Panc1 (cell line): ENCODE measurements at places on chromosomes 7 and 10. TPM values are rescaled to one million over a fixed set of nuclear protein-coding genes. Genes with fewer than 3 reads are reported as not detected.
A peak's percentile ranks its signal among the peaks of the same experiment; 100 is the strongest.

DNA sequence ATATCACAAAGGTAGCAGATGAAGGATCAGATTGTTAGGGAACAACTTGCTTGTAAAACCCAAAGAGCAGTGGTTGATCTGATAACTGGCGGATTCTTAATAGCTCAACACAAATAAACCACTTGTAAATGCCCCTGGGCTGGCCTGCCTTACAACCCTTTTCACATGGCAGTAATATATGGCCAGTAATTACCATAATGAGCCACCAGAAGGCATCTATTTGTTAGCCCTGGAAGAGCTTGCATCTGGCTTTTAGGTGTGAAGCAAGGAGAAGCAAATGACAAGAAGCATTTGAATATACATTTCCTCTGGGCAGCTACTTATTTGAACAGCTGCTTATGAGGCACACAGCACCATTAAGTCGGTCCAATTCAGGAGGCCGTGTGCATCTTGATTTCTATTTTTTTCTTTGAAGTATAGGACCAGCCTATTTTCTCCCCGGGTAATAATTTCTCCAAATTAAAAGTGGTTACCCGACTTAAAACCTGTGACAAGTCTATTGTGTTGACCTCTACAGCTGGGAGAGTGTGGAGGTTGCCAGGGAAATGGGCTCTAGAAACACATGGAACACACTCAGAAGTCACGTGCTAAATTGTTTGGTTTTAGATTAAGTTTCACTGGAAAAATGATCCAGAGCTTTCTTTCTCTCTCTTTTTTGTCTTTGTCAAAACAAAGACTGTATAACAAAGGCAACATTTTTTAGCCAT, 113.4 kb downstream of the SEM1 start:
- peak; percentile 8 for DNase-seq

DNA sequence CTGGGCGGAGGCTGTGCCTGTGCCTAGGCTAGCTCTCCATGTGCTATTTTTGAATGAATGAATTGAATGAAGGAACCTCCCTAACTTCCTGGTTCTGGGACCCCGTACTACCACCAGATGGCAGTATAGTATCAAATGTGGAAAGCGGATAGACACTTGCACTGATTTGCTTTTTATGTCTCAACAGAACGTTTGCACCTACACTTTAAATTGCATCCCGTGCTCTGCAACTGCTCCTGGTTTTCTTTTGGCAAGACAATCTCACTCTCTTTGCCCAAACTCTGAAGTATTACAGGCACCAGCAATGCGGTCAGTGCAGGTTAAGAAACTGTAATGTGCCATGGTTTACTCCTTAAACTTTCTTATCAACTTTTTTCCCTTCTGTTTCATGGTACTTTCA, 6.5 kb downstream of the FZD8 start:
- DNase-seq: peak; percentile 45

ST8SIA6 gene
- total RNA-seq: 0.82 TPM

KNDC1 gene
- 2.6 TPM for total RNA-seq

- DNase-seq: no peak
Observed at GRCh38 chr7:490461-491291, 29.0 kb downstream of the PDGFA start.

GIMAP7 gene
- total RNA-seq: 0.33 TPM

DNA sequence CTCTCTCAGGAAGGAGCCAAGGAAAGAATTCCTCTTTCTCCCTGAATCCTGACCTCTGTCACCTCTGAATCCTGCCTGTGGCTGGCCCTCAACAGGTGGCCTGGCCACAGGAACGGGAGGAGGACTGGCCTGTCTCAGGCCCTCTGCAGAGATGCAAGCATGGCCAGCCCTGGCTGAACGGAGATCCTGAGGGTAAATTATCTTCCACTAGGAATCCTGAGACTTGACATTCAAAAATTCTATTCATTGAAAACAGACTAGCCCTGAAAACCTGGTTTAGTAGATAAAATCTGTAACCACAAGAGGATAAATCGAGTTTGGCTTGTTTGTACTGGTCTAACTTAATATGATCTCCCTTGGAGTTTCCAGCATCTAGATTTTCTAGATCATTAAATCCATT, 579.3 kb downstream of the LRMDA start:
- no peak for DNase-seq

DNA sequence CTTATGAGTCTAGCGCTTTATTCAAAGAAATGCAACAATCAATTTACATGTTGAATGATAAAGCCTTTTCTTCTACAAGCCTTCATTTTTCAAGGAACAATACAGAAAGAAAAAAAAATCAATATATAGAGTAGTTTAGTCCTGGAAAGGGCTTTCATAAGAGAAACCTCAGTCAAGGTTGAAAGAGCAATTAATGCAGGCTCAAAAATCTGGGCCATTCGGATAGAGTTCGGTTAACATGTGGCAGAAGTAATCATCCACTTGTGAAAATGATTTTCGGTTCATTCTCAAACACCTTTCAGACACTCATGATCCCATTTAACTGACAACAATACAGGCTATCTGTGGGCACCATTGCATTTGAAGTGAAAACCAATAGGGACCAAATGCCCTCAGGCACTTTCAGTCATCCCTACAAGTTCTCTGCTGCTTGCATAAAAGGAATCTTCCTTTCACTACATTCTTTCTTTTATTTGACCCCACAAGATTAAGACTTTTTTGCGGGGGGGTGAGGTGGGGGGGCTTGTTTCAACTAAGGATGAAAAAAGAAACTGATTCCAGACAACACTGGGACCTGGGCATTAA, 177.9 kb downstream of the RNF133 start:
- DNase-seq: no peak

DNA sequence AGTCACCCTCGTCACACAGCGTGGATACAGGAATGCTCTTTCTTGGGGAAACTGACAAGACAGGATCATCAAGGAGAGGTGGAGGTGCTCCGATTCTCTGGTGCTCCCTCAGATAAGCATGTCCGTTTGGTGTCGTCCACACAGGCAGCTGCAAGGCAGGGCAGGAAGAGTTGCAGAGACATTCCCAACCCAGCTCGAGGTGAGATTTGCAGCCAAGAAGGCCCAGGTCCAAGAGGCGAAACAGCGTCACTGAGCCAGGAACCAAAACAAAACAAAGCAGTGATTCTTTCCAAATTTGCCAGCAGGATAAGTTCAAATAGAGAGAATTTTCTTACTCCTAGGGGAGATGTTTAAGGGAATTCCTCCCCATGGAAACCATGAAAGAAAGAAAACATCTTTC, 386.5 kb upstream of the PFKP start:
- no peak for DNase-seq

HYAL4 gene
- not detected for total RNA-seq

- no peak for DNase-seq
Observed at GRCh38 chr10:72030762-72031543, 57.4 kb downstream of the SPOCK2 start.

GRCh38 chr7:148754912-148755311, 56.2 kb downstream of the CUL1 start:
- no peak for DNase-seq

TAS2R3 gene
- total RNA-seq: 0.49 TPM

IL15RA gene
- 11.0 TPM for total RNA-seq

DNA sequence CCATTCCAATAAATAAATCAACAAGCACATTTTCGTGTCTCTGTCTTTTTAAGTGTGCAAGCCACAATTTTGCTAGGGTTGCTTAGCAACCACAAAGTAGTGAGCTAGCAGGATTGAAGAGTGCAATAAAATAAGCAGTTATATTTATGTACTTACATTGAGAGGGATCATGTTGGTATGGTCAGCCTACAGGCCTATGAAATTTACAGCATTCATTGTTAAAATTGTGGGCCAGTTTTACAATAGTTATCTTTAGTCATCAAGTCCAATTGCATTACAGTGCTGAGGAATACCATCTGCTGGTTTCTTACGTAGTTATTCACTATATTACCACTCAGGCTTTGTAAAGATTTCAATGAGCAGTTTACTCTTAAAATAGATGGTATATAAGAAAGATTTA, 192.5 kb upstream of the POT1 start:
- DNase-seq: no peak

DNA sequence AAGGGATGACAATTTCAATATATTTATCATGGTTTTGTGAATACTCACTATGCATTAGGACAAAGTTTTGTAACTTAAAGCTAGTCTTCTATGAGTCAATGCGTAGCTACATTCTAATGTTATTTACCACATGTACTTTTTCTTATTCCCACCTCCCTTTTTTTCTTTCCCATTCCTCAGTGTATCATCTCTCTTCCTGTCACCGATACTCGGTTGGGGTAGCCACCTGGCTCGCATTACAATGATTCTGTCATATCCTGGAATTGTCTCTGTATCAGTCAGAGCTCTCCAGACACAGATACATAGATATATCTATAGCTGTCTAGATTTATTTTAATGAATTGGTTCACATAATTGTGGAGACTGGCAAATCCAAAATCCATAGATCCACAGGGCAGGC, 9.8 kb upstream of the RALA start:
- no peak for DNase-seq

- DNase-seq: no peak
Observed at GRCh38 chr7:25854059-25854458, 297.9 kb upstream of the NFE2L3 start.

EEF1AKMT2 gene
- 39.2 TPM for total RNA-seq

- no peak for DNase-seq
Observed at GRCh38 chr7:47225387-47226131, 356.4 kb downstream of the TNS3 start.

TCERG1L gene
- not detected for total RNA-seq

LIPM gene
- not detected for total RNA-seq

DNA sequence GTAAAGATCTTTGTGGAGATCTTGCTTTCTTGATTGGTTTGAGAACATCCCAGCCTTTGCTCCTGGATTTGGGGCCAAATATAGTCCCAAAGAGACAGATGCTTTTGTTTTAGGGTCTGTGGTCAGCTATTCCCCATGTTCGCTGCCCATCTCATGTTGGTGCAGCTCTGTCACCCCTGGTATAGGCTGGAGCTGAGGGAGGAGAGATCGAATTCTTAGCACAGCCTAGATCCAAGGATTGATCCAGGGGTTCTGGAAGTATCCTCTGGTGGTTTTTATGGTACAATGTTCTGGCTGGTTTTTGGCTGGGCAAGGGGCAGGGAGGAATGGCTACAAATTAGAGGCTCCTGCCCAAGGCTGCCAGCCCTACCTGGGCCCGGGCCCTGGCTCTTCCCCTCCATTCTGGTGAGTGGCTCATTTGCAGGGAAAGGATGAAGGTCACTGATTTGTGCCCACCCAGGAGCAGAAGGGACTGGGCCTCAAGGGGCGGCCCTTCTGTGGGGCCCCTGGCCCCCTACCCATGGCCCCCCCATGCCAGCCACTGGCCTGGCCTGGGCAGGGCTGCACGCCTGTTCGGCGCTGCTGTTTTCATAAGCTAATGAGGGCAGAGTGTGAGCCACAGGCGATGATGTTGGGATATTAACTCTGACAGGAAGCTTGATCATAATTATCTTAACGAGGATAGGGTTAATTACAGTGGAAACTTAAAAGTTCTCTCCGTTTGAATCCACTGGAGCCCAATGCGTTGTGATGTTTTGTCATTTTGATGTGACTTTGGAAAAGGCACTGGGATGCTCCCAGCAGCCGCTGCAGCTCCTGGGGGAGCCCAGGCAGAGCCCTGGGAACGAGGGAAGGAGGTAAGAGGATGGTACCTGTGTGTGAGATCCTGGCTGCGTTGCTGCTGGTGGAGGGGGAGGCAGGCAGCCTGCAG, 600.6 kb downstream of the LRMDA start:
- no peak for DNase-seq

GRCh38 chr10:120598386-120598785, 141.4 kb downstream of the PLPP4 start:
- no peak for DNase-seq

GRCh38 chr7:115933471-115933870, 97.1 kb downstream of the TFEC start:
- no peak for DNase-seq
